ENCODE measurements at places on chromosomes 4 and X. TPM values are rescaled to one million over a fixed set of nuclear protein-coding genes. Genes with fewer than 3 reads are reported as not detected.
A peak's percentile ranks its signal among the peaks of the same experiment; 100 is the strongest.

DNA sequence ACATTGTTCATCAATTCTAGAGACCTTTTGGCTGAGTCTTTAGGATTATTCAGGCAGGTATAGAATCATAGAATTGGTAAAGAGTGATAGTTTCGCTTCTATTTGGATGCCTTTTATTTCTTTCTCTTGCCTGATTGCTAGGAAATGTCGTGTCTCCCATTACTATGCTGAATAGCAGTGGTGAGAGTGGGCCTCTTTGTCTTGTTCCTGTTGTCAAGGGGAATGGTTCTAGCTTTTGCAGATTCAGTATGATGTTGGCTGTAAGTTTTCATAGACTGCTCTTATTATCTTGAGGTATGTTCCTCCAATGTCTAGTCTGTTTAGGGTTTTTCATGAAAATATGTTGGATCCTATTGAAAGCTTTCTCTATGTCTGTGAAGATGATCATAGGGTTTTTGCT, 200.2 kb upstream of the PABPC4L start:
- no peak for DNase-seq

DNA sequence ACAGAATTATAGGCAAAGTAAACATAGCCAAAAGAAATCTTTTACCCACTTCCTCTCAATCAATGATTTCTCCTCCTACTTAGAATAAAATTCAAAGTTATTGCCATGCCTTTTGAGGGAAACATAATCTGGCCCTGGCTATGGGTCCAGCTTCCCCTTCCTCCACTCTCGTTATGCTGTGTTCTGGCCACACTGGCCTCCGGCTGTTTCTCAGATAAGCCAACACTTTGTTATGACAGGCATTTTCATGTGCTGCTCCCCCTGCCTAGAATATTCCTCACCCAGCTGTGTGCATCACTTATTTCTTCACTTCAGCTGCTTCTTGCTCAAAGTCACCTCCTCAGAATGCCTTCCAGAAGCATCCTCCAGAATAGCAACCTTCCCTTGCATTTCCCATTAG, 386.6 kb upstream of the AADAT start:
- DNase-seq = no peak

GRCh38 chr4:13541720-13542576, 2.4 kb downstream of the NKX3-2 start:
- peak; percentile 25 for DNase-seq

Gene CDS1
- total RNA-seq = 28.2 TPM

Gene XAGE2
- not detected for total RNA-seq

Gene WDR13
- 121 TPM for total RNA-seq

DNA sequence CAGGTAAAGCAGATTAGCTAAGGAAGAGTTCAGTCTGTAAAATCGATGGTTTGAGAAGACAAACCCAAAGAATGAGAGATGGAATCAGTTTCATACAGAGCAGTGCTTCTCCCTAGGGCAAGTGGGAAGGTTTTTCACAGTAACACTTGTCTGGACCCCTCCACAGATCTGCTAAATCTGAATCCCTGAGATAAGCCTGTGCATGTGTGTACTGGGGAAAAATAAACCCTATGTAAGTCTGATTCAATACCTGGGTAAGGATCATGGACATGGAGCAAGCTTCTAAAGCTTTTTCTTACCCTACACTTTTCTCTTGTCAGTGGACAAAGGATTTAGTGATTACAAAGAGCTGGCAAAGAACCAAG, 13.6 kb downstream of the ELOVL6 start:
- no peak for DNase-seq

Gene SASH3
- not detected for total RNA-seq

- DNase-seq = peak; percentile 24
Observed at GRCh38 chrX:45850775-45851433, 650.2 kb upstream of the DIPK2B start.

- no peak for DNase-seq
Observed at GRCh38 chrX:56343219-56343618, 111.1 kb downstream of the KLF8 start.

Gene PAGE2
- total RNA-seq = not detected

Gene HSFX1
- 0.53 TPM for total RNA-seq

DNA sequence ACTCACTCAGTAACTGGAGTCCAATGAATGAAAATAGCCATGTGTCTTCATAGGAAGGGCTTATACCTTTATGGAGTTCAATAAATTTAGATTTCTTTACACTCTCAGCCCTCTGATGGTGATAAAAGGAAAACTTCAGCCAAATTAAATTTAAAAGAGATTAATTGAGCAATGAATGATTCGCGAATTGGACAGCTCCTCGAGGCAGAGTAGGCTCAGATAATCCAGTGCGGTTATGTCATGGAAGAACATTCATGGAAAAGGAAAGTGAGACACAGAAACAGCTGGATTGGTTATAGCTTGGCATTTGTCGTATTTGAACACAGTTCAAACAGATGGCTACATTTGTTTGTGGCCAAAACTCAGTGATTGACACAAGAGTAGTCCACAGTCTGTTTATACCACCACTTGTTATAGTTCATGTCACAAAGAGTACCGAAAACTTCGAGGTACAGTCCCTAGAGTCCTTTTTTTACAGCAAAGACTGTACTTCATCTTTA, 54.6 kb upstream of the TACR3 start:
- no peak for DNase-seq

Gene MAGEA11
- total RNA-seq = not detected

Gene RAI2
- not detected for total RNA-seq

GRCh38 chr4:40186665-40187014, 10.2 kb upstream of the RHOH start:
- DNase-seq = peak; percentile 92

DNA sequence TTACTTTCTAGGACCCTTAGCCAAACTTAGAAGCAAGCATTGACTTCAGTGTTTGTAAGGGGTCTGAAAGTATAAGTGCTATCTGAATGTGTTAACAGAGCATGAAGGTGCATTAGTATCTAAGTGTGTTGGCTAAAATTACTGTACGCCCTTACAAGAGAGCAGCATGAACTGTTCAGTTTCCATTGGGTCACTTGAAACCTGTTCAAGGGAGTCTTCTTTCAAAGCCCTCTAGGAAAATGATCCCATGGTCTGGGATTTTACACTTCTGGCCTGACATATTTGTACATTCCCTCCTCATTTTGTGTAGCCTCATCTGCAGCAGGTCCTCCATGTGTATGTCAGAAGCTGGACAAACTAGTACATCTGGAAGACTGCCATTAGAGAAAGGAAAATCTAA, 3.2 kb downstream of the PRDX4 start:
- DNase-seq = no peak

Gene MAOA
- 126 TPM for total RNA-seq

Gene RTL5
- not detected for total RNA-seq

DNA sequence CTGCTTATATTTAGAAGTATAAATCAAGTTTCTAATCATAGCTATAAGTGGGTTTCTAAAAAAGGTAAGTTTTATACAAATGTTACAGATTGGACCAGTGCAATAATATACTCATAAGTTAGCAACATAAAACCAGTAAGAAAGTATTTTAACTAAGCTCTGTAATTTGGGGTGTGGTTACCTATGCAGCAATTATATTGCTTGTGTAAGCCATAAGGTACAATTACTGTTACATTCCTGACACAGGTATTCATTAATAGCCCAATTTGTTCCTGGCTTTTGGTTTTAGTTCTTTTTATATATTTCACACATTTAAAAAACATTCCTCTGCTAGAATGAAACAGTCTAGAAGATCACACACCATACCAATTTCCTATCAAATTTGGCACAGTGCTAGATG, 115.1 kb downstream of the FRYL start:
- DNase-seq = peak; percentile 61

DNA sequence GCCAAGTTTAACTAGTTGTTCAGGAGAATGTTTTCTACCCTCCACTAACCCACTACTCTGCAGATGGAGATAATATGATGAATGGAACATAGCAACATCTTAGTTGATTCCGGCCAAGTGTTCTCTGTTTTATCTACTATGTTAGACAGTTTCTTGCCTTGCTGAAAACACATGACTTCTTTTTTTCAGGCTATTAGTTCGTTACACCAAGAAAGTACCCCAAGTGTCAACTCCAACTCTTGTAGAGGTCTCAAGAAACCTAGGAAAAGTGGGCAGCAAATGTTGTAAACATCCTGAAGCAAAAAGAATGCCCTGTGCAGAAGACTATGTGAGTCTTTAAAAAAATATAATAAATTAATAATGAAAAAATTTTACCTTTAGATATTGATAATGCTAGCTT, 13.3 kb downstream of the ALB start:
- DNase-seq = no peak

GRCh38 chr4:18318682-18319388, 297.3 kb upstream of the LCORL start:
- DNase-seq = no peak

- DNase-seq = no peak
Observed at GRCh38 chr4:188727746-188728145, 588.5 kb downstream of the TRIML1 start.

Gene C4orf51
- not detected for total RNA-seq

GRCh38 chr4:85807247-85807950, 332.4 kb downstream of the ARHGAP24 start:
- DNase-seq = no peak

DNA sequence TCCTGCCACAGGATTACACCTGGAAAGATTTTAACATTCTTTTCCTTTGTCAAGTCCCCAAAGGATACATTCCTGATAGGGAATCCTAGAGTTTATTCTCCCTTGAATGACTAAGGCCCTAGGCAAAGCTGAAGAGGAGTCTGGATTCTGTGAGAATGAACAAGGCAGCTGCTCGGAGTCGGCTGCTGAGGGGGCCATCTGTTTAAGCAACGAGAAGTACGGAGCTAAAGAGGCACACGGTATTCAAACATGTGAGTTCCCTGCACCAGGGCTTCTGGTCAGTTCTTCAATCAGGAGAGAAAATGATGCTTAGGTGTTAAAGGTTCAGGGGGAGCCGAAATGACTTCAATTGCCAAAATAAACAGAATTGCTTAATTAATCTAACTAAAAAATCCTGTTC, 97.6 kb downstream of the MGST2 start:
- DNase-seq = no peak

- peak; percentile 96 for DNase-seq
Observed at GRCh38 chr4:107283587-107284559, 247.8 kb upstream of the DKK2 start.

DNA sequence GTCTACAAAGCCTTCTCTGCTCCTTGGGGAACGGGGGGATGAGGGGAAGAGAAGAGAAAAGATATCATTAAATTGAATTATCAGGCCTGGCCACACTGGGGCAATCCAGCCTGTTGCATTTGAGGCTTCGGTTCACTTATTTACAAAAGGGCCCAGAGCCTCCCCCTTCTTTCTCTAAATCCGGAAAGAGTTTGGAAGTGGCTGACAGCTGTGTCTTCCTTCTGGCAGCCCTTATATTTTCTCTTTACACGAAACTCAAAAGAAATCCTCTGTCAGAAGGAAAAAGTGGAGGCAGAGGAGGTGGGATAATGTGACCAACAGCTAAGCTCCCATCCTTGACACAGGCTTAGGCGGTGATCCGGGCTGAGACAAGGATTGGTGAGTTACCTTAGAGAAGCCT, 158.3 kb upstream of the TAPT1 start:
- no peak for DNase-seq

DNA sequence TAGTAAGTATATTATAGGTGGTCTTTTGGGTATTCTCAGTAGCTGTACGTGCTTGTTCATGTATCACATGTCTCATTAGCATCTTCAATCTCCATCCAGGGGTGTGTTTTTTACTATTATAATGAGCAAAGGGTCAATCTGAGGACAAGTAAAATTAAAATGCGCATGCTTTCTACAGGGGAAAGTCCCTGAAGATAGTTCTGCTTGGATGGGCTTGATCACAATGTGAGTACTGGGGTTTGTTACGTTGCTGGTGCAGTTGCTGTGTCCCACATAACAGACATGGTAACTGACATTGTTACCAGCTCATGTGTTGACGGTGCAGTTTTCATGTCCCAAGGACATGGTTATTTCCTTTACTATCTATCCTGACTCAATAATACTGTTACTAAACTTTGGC, 65.9 kb downstream of the UCHL1 start:
- no peak for DNase-seq

GRCh38 chr4:8471211-8471875, 30.8 kb downstream of the TRMT44 start:
- no peak for DNase-seq

- DNase-seq = no peak
Observed at GRCh38 chr4:37948542-37948941, 11.7 kb upstream of the PTTG2 start.

Gene POF1B
- 7.7 TPM for total RNA-seq

- peak; percentile 59 for DNase-seq
Observed at GRCh38 chr4:153189016-153189801, 15.0 kb upstream of the TRIM2 start.

DNA sequence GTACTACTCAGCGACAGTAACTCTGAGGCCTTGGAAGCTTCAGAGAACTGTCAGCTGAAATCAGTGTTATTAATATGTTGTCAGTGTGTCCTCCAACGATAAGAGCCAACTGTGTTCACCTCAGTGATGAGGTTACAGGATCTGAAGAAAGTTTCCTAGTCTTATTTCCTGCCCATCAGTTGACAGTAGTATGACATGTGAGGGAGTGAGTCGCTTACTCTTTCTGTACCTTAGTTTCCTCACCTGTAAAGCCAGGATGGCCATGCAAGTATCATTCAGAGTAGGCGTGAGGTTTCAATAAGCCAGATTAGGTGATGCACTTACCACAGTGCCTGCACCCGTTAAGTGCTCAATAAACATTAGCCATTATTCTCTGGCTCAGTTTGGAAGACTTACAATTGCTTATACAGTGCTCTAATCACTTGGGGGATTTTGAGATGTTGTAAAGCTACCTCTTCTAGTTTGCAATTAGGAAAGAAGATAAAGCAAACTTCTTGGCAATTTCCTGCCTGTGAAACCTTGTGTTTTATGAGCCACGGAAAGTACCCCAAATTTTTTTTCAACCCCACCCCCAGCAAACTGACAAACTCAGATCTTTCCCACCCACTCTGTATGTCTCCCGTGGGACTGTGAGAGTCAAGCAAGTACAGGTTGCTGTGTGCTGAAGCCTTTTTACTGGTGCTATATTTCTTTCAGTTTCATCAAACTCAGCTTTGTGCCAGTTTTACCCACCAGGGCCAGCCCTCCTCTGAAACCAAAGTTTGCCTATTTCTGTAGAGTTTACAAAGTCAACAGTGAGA, 62.2 kb downstream of the ANXA3 start:
- DNase-seq = no peak

Gene ABCG2
- total RNA-seq = under 0.01 TPM

DNA sequence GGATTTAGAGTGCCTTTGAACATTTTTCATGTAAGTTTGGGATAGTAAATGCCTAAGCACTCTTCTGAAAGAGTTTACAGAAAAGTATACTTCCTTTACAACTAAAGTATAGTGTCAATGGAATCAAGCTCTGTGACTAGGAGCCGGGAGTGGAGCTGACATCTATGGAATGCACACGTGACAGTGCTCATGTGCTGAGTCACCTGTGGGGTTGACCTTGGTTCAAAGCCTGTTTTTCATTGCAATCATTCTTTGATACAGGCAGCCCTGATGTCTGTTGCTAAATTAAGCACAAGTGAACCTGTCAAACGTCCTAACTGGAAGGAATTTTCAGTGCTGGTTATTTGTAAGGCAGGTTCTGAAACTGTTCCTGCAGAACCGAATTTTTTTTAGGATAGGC, 82.5 kb downstream of the GPAT3 start:
- peak; percentile 81 for DNase-seq

Data from bronchial epithelial cell (primary cell).